Activated CD4-positive, alpha-beta memory T cell treated with anti-CD3 and anti-CD28 coated beads for 36 hours (primary cell): ENCODE measurements at places on chromosomes 2 and 18. TPM values are rescaled to one million over a fixed set of nuclear protein-coding genes. Genes with fewer than 3 reads are reported as not detected.

- H3K4me1 ChIP-seq = peaks cover 10% of the 10 kb centered on the region
- no peaks in the 10 kb centered on the region for H3K36me3 ChIP-seq
These were observed 615 bp downstream of the AKAIN1 start for GRCh38 chr18:5196253-5197031.

- no peak overlapping the region for H3K27ac ChIP-seq
- no peak for DNase-seq
- no peak overlapping the region for H3K4me3 ChIP-seq
- H3K27me3 ChIP-seq = no peaks in the 10 kb centered on the region
These were observed 685.4 kb upstream of the NRXN1 start for GRCh38 chr2:51717312-51717711.

DNA sequence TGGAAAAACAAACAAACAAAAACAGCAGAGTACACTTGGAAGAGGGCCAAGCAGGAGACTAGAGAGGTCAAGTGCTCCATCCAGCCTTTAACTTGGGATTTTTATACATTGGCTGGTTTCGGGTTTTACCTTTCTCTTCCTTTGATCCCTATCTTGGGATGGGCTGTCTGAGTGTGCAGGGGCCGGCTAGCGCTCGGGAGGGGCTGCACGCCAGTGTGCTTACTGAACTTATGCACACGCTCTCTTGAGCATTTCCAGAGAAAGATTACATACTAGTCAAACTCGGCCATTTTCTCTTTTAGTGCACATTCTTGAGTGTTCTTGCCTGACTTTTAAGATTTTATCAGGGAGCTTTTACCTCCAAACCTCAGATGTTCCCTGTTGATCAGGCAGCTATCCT is 707.8 kb downstream of the DSC3 start:
- no peak overlapping the region for H3K4me3 ChIP-seq
- no peaks in the 10 kb centered on the region for H3K36me3 ChIP-seq
- H3K27me3 ChIP-seq = no peaks in the 10 kb centered on the region
- DNase-seq = no peak

DNA sequence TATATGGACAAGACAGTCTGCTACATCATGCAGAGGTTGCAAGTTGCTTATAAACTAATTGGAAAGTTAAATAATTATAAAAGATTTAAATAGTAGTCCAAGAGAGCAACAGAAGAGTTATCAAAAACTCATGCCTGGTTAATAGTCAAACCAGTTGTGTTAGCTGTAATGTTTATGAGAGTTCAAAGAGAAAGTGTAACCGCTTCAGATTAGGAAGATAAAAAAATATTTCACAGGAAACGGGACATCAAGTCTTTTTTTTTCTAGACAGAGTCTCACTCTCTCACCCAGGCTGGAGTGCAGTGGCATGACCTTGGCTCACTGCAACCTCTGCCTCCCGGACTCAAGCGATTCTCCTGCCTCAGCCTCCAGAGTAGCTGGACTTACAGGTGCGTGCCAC is 34.6 kb upstream of the RNF125 start:
- DNase-seq = no peak
- peaks cover 3% of the 10 kb centered on the region for H3K36me3 ChIP-seq
- no peak overlapping the region for H3K27ac ChIP-seq
- no peak overlapping the region for H3K4me3 ChIP-seq
- peaks cover 25% of the 10 kb centered on the region for H3K4me1 ChIP-seq

The TRABD2A gene
- total RNA-seq = 30.1 TPM

The MAP3K19 gene
- total RNA-seq = not detected
